ENCODE measurements at places on chromosomes 7 and 10.
A peak's percentile ranks its signal among the peaks of the same experiment; 100 is the strongest.

GRCh38 chr7:113444261-113444660 lies 325.9 kb upstream of the SMIM30 start:
- DNase-seq: no peak

DNA sequence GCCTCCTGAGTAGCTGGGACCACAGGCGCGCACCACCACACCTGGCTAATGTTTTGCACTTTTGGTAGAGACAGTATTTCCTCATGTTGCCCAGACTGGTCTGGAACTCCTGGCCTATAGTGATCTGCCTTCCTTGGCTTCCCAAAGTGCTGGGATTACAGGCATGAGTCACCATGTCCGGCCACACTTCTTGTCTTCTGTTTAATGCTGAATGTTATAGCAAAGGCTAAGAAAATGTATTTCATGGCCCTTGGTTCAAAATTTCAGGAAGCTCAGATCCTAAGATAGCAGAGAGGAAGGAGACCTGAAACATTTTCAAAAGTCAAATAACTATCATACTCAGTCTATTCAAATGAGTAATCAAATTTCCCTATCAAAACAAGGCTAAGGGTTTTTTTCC lies 229.6 kb downstream of the BAMBI start:
- no peak for DNase-seq

DNA sequence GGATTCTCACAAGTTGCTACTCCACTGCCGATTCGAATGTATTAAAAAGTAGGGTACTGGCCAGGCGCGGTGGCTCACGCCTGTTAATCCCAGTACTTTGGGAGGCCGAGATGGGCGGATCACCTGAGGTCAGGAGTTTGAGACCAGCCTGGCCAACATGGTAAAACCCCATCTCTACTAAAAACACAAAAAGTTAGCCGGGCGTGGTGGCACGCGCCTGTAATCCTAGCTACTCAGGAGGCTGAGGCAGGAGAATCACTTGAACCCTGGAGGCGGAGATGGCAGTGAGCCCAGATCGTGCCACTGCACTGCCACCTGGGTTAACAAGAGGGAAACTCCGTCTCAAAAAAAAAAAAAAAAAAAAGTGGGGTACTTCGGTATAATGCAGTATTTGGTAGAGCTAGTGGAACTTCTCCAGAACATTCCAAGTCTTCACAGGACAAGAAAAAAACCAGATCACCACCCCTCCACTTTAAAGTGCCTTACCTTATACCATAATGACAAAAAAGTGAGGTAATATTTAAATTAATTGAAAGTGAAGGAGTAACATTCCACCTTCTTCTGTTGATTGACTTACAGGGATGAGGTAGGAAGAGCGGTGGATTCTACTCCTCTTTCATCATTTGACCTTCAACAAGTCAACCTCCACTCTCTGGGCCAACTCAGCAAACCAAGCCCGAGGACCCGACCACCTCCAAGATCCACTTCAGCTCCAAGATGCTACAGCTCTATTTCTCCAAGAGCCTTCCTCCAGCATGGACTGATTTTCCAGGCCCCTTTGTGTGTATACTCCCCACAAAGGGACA lies 2.0 kb downstream of the BAZ1B start:
- DNase-seq: no peak

- no peak for DNase-seq
Observed at GRCh38 chr7:11613292-11613930, 218.6 kb downstream of the THSD7A start.

DNA sequence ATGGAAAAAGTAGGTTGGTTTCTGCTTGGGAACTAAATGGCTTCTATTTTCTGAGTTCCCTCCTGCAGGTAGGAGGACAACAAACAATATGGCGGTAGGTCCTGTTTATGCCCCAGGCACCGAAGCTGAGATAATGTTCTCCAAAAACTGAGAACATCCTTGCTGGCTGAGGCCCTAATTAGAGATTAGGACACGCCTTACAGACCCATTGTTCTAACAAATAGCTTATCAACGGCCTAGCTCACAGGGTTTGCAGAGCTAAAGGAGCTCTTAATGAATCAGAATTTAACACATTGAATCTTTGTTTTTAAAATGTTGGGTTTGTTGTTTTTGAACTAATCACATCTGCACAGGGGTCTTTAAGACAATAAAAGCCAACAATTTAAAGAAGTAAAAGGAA lies 37.0 kb downstream of the HTR5A start:
- DNase-seq: no peak

DNA sequence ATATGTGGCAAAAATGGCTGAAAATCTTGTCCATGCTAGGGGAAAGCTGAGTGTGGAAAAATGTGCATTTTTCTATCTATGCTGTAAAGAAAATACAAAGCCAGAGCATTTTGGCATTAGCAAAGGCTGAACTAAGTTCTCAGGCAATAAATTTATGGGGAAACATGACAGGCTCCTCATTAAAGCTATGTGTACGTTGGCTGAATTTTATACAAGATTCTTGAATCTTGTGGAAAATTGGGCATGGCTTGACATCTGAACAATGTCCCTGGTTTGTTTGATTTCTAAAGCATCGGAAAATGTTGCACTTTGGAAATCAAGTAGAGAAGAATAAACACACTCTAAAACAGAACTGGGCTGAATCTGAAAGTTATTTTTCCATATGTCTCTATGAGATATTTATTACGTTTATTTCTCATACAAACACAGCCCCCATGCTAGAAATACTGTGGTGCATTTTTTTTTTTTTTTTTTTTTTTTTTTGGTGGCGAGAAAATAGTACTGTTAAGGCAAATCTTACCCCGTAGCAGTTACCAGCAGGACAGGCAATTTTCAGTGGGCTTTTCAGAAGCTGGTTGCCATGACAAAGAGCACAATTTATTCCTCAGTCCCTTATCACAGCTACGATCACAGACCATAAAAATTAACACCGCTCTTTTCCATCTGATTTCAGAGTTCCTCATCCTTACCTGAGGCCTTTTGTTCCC lies 16.9 kb downstream of the CPA1 start:
- no peak for DNase-seq

GRCh38 chr10:32005050-32005449 lies 51.2 kb downstream of the KIF5B start:
- peak; percentile 7 for DNase-seq

GRCh38 chr7:128036226-128036940 lies 5.1 kb upstream of the LRRC4 start:
- DNase-seq: no peak

GRCh38 chr7:88218836-88219605 lies 817 bp downstream of the SRI start:
- peak; percentile 14 for DNase-seq

- DNase-seq: no peak
Observed at GRCh38 chr10:83863283-83863966, 275.9 kb upstream of the GHITM start.

- no peak for DNase-seq
Observed at GRCh38 chr10:72796042-72796441, 97.5 kb upstream of the OIT3 start.

GRCh38 chr10:119396008-119396708 lies 146.4 kb downstream of the RGS10 start:
- no peak for DNase-seq

GRCh38 chr7:104548861-104549260 lies 220.5 kb downstream of the LHFPL3 start:
- no peak for DNase-seq

- no peak for DNase-seq
Observed at GRCh38 chr10:34681933-34682332, 133.2 kb downstream of the PARD3 start.

DNA sequence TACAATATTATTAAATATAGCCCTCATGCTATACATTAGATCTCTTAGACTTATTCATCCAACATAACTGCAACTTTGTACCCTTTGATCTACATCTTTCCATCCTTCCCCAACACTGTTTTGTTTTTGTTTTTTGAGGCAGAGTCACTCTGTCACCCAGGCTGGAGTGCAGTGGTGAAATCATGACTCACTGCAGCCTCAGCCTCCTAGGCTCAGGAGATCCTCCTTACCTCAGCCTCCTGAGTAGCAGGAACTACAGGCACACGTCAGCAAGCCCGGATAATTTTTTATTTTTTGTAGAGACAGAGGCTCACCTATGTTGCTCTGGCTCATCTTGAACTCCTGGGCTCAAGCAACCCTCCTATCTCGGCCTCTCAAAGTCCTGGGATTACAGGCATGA lies 53.3 kb downstream of the NT5C2 start:
- DNase-seq: no peak

DNA sequence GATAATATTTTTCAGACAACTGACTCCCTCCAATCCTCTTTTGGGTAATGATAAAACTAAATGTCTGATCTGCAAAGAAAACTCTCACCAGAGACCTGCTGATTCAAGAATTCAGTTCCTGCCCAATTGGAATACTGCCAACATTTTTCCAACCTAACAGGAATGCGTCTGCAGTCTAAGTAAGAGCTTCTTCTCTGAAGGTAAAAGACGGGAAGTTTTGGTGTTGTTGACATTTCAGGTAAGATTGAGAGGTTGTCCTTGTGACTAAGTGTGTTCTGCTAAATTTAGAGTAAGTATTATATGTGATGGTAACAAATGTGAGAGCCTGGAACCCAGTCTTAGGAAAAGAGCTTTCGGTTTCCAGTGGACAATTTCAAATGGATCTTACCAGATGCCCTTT lies 17.6 kb downstream of the IFIT5 start:
- DNase-seq: no peak

DNA sequence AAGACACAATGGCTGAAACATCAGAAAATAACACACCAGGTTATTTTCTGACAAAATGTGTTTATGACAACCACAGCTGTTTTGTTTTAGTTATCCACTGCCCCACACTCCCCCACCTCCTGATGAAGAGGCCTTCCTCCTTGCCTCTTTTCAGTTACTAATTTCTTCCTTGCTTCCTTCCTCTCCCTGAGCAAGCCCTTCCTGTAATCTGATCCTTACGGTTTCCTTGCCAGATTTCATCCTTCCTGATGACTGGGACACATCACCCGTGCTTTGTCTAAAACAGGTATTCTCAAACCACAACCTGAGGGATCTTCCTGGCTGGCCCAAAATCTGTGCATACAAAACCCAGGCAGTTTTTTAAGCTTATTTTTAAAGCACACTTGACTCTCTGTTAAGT lies 39.4 kb downstream of the CHST15 start:
- DNase-seq: no peak

GRCh38 chr10:127090138-127090537 lies 106.3 kb downstream of the INSYN2A start:
- no peak for DNase-seq

DNA sequence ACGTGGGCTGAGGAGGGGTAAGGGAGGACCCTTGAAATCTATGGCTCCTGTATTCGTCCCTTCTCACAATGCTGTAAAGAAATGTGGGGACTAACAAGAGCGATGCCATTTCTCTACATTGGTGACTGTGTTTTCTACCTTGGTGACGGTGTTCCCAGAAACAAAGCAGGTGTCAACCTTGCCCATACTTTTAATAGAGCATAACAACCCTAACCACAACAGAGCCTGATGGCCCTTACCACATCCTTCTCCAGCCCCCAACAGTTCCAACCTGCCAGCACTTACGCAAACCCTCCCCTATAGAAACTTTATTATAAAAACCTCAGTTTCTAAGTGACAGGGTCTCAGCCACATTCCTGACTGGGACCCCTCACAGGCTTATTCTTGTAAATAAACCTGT lies 28.2 kb upstream of the ADCYAP1R1 start:
- DNase-seq: no peak

DNA sequence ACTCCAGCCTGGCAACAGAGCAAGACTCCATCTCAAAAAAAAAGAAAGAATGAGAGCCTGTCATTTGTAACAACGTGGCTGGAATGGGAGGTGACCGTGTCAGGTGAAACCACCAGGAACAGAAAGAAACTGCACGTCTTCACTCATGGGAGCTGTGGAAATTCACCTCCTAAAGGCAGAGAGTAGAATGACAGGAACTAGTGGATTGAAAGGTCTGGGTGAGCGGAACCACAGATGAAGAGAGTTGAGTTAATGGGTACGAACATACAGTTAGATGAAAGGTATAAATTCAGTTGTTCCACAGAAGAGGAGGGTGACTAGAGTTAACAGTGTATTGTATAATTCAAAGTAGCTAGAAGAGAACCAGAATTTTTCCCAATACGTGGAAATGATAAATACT lies 78.6 kb downstream of the MAD1L1 start:
- no peak for DNase-seq

- no peak for DNase-seq
Observed at GRCh38 chr7:32560075-32560474, 64.8 kb downstream of the AVL9 start.

- DNase-seq: no peak
Observed at GRCh38 chr7:150408393-150409299, 29.5 kb downstream of the ZNF775 start.

DNA sequence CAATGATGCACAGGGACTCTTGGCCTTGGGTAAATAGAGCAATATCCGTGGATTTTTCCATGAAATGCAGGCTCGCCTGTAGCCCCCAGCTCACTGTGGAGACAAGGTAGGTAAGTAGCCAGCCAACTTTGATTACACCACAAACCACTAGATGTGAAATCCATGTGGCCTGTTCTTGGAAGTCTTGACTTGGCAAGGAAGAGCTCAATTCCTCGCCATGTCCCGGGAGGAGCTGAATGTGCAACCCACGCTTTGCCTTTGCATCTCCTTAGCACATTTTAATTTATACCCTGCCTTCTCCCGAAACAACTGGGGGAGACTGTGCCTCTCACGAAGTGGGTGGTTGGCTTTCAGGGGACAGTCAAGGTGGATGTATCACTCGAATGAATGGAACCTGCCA lies 347.7 kb upstream of the MKI67 start:
- DNase-seq: no peak

- no peak for DNase-seq
Observed at GRCh38 chr10:88094795-88095194, 231.4 kb downstream of the PTEN start.

- DNase-seq: no peak
Observed at GRCh38 chr7:157527686-157528085, 190.9 kb downstream of the DNAJB6 start.

- DNase-seq: no peak
Observed at GRCh38 chr7:55992346-55992745, 28.0 kb downstream of the NIPSNAP2 start.

DNA sequence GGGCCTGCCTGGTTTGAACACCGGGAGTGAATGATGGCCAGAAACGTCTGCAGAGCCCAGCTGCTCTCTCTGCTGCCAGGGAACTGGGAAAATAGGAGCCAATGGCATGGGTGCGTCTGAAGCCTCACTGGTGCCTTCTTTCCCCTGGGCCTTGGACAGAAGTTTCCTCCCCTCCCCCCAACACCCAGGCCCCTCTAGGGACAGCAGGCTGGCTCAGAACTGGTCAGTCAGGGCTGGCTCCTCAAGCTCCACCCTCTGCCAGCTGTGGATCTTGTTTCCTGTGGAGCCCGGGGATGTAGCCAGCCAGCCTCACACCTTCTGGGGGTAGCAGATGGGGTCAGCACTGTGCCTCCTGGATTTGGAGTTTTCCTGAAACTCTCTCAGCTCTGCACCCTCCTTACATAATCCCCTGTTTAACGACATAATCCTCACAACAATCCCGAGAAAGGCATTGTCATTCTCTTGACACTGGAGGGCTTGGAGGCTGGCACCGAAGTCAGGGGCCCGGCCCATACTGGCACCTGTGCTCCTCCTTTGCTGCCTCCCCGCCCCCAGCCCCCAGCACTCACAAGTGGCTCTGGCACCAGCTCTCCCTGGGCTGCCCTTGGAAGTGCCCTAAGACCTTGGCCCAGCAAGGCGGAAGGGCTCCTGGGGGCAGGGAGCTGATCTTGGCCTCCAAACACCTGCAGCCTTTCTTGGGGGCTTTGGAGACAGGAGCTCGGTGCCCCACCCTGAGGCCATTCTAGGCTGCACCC lies 5.7 kb downstream of the LDB3 start:
- DNase-seq: no peak
